ENCODE measurements at places on chromosomes 6 and 20. TPM values are rescaled to one million over a fixed set of nuclear protein-coding genes. Genes with fewer than 3 reads are reported as not detected.

DNA sequence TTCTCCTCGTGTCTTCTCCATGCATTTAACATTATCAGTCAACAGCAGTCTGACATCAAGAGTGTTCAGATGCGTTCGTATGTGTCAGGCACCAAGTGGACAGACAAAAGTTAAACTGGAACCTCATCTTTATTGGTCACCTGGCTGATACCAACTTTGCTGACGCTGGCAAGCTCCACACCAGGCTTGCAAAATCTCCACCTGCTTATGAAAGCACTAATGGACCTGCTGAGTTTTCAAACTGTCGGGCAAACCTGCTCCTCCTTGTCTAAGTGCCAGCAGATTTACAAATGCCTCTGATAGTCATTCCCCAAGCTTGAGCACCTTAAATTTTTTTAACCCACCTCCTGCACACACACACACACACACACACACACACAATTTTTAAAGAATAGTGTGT is 27.9 kb upstream of the DSP start:
- H3K27me3 ChIP-seq, result peaks cover 16% of the 10 kb centered on the region
- H3K27ac ChIP-seq, result no peak overlapping the region
- no peak for DNase-seq
- H3K4me1 ChIP-seq, result no peaks in the 10 kb centered on the region
- H3K36me3 ChIP-seq, result no peaks in the 10 kb centered on the region

DNA sequence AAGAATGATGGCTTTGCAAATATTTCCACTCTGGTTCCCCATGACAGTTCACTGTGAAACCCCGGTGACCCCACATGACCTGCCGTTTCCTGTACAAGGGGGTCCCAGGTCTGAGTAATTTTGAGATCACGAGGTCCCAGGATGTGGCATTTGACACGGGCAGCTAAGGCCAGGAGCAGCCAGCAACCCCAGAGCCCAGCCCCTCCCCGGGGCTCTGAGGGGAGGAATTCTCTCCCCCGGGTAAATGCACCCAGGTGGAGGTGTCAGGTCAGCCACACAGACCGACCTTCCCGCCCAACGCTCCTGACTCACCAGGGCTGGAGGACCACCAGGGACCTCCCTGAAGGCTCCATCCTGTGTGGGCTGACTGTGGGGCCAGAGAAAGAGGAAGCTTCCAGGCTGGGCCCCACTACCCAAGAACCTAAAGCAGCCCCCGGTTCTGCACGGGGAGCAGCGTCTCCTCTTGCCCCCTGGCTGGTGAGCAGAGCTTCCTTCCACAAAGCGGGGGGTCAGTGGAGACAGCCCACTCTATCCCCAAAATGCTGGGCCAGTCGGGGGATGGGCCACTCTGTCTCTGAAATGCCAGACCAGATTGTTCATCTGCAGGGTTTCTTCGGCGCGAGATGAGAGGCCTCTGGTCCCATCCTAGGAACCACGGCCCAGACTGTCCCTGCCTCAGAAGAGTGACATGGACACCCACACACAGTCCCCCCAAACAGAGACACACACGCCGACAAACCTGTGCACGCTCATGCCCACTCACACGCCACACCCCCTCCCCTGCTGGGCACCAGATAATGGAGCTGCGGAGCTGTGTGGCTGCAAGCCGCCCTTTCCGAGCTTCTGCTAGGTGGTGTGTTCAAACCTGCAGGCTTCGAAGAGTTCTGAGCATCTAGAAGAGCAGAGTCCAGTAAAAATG is 23.4 kb upstream of the SLCO4A1 start:
- peaks cover 4% of the 10 kb centered on the region for H3K27me3 ChIP-seq
- H3K4me3 ChIP-seq, result peak overlapping the region; percentile 43
- peak overlapping the region; percentile 92 for H3K27ac ChIP-seq
- H3K4me1 ChIP-seq, result peaks cover 39% of the 10 kb centered on the region

- no peaks in the 10 kb centered on the region for H3K36me3 ChIP-seq
- no peak overlapping the region for H3K27ac ChIP-seq
- DNase-seq, result no peak
- H3K27me3 ChIP-seq, result peaks cover 1% of the 10 kb centered on the region
- H3K4me1 ChIP-seq, result no peaks in the 10 kb centered on the region
These were observed 43.1 kb upstream of the JAG1 start for GRCh38 chr20:10716855-10717254.

- peaks cover 11% of the 10 kb centered on the region for H3K4me1 ChIP-seq
- no peak overlapping the region for H3K4me3 ChIP-seq
- H3K36me3 ChIP-seq, result peaks cover 2% of the 10 kb centered on the region
These were observed 27.7 kb downstream of the PHF3 start for GRCh38 chr6:63663147-63663955.

DNA sequence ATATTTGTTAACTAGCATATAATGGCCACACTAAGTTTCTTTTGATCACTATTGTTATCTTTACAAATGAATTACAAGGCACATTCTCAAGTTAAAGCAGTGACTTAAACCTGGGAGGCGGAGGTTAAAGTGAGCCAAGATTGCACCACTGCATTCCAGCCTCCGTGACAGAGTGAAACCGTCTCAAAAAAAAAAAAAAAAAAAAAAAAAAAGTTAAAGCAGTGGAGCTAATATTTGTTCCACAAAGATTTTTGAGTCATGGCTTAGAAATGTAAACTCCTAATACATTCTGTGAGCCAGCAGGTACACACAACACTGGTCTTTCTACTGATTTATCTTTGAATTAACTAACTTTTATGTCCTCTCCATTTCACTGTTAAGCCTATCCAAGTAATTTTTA is 221.7 kb upstream of the HTR1E start:
- no peaks in the 10 kb centered on the region for H3K4me1 ChIP-seq
- no peaks in the 10 kb centered on the region for H3K36me3 ChIP-seq
- no peak overlapping the region for H3K27ac ChIP-seq
- no peak overlapping the region for H3K4me3 ChIP-seq
- DNase-seq, result no peak

- H3K27me3 ChIP-seq, result no peaks in the 10 kb centered on the region
- no peak for DNase-seq
- no peak overlapping the region for H3K27ac ChIP-seq
- no peaks in the 10 kb centered on the region for H3K36me3 ChIP-seq
- peaks cover 7% of the 10 kb centered on the region for H3K4me1 ChIP-seq
- H3K4me3 ChIP-seq, result no peak overlapping the region
These were observed 22.2 kb upstream of the FBXO30 start for GRCh38 chr6:145836772-145837171.

DNA sequence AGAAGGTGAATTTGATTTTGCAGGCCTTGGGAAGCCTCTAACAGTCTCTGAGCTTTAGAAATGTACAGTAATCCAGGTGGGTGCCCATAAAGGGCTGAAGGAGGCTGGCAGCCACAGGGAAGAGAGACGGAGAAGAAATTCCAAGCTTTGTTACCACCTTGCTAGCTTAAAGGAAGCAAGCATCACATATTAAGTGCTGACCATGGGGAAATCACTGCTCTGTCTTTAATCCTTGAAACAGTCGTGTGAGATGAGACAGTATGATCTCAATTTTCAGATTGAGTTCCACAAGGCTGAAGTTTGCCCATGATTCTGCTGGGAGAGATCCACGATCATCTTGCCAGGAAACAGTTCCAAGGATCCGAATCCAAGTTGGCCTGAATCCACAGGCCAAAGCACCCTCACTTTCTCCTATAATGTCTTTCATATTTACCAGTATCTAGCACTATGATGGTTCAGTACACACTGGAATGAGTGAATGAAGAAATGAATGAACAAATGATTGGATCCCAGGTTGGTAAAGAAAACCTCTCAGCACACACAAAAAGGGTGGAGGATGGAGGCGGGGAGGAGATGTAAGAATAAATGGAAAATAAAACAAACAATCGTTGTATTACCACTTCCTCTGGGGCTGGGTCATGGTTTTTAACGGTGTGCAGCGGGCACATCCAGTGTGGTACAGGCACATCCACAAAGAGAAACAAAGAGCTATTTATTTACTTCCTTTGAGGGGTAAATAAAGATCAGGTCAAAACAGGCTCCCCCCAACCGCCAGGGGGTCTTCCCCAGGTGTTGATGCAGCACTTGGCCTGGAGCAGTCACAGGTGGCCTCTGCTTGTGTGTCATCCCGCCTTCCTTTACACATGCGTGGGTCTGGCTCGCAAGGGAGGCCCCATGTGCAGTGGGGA is 28.2 kb upstream of the TAF8 start:
- peak overlapping the region; percentile 96 for H3K27ac ChIP-seq
- H3K4me3 ChIP-seq, result peak overlapping the region; percentile 64
- peaks cover 58% of the 10 kb centered on the region for H3K4me1 ChIP-seq
- H3K27me3 ChIP-seq, result no peaks in the 10 kb centered on the region

- H3K36me3 ChIP-seq, result no peaks in the 10 kb centered on the region
- no peaks in the 10 kb centered on the region for H3K27me3 ChIP-seq
- no peak overlapping the region for H3K4me3 ChIP-seq
- no peaks in the 10 kb centered on the region for H3K4me1 ChIP-seq
- H3K27ac ChIP-seq, result no peak overlapping the region
- no peak for DNase-seq
These were observed 720.9 kb downstream of the GRIK2 start for GRCh38 chr6:102114402-102114801.

DNA sequence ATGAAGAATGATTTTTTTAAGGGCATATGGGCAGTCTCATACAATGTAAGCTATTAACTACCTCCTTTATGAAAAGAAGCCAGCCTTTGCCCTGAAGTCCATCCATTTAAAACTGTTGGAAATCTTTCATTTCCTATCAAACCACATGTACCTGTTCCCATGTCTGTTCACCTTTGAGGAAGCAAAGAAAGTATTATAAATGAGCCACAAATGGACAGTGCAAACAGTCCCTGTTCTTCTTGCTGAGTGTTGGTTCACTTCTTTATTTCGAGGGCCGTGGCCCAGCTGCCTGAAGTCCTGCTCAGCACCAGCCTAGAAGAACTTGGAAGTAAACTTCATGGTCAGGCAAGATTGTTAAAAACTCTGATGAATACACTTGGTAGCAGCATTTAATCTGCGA is 112.4 kb downstream of the TMEM242 start:
- no peak overlapping the region for H3K27ac ChIP-seq
- DNase-seq, result no peak
- H3K36me3 ChIP-seq, result peaks cover 19% of the 10 kb centered on the region
- H3K27me3 ChIP-seq, result no peaks in the 10 kb centered on the region
- H3K4me3 ChIP-seq, result no peak overlapping the region

- peak overlapping the region; percentile 92 for H3K27ac ChIP-seq
- peaks cover 19% of the 10 kb centered on the region for H3K4me1 ChIP-seq
- no peak for DNase-seq
These were observed 105.9 kb downstream of the MYB start for GRCh38 chr6:135286962-135287538.

- H3K27me3 ChIP-seq, result peaks cover 23% of the 10 kb centered on the region
- H3K36me3 ChIP-seq, result no peaks in the 10 kb centered on the region
- no peak overlapping the region for H3K27ac ChIP-seq
- DNase-seq, result no peak
These were observed 147.8 kb downstream of the EDN3 start for GRCh38 chr20:59448196-59448595.

GRCh38 chr20:32946629-32947028 is 57.6 kb downstream of the SUN5 start:
- H3K4me1 ChIP-seq, result peaks cover 40% of the 10 kb centered on the region
- H3K36me3 ChIP-seq, result no peaks in the 10 kb centered on the region
- H3K27ac ChIP-seq, result peak overlapping the region; percentile 7
- no peak overlapping the region for H3K4me3 ChIP-seq
- no peaks in the 10 kb centered on the region for H3K27me3 ChIP-seq

- peaks cover 3% of the 10 kb centered on the region for H3K36me3 ChIP-seq
- DNase-seq, result no peak
- peaks cover 14% of the 10 kb centered on the region for H3K4me1 ChIP-seq
These were observed 65.8 kb downstream of the TBC1D7 start for GRCh38 chr6:13262302-13263230.

GRCh38 chr6:6942831-6943230 is 164.9 kb upstream of the RREB1 start:
- no peak overlapping the region for H3K4me3 ChIP-seq
- H3K27me3 ChIP-seq, result peaks cover 3% of the 10 kb centered on the region
- peak overlapping the region; percentile 23 for H3K27ac ChIP-seq
- H3K36me3 ChIP-seq, result no peaks in the 10 kb centered on the region
- no peak for DNase-seq

DNA sequence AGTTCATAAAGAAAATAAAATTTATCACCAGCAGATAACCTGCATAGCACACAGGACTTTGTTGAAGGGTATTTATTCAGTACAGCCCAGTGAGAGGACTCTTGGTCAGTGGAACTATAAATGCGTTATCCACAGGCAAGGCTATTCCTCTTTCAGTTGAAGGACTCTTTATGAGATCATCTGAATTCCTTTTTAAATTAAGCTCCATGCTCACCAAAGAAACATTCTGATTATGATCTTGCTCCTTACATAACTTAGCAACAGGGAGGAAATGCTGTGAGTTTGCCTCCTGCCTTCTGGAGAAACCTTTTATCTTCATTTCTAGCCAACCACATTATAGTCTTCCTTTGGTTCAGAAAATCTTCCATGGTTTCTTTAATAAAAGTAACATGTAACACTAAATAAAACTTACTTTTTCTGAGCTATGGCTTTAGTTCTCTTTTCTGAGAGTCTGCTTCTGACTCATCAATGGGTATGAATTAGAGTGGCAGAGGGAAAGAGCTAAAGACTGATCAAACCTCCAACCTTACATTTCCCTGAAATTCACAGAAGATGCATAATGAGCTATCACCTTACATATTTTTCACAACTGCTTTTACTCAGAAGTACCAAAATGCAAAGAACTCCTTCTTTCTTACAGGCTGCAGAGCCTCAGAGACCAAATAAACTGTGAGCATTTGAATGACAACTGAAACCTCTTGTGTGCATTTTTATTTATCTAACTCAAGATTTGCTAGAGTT is 267.2 kb downstream of the ADGRG6 start:
- peaks cover 3% of the 10 kb centered on the region for H3K36me3 ChIP-seq
- no peak for DNase-seq
- H3K27ac ChIP-seq, result no peak overlapping the region
- no peaks in the 10 kb centered on the region for H3K27me3 ChIP-seq
- no peak overlapping the region for H3K4me3 ChIP-seq

- peaks cover 2% of the 10 kb centered on the region for H3K27me3 ChIP-seq
- peaks cover 19% of the 10 kb centered on the region for H3K4me1 ChIP-seq
- DNase-seq, result no peak
- H3K27ac ChIP-seq, result no peak overlapping the region
- H3K4me3 ChIP-seq, result no peak overlapping the region
These were observed 4.6 kb downstream of the DDR1 start for GRCh38 chr6:30888816-30889495.

DNA sequence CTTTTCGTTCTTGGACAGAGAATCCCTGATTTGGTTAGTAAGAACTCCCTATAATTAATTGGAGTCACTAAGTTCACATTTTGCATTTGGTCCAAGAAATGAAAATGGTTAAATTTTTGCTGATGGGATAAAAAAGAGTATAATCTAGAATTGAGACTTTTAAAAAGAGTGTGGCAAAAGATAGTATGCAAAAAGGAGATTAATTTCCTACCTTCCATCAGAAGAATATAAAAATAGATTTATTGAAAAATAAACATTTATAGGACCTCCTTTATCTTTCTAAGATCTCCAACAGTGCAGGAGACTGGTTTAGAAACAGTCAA is 105.5 kb upstream of the EEF1E1 start:
- no peak overlapping the region for H3K4me3 ChIP-seq
- no peak for DNase-seq
- H3K4me1 ChIP-seq, result no peaks in the 10 kb centered on the region
- H3K36me3 ChIP-seq, result no peaks in the 10 kb centered on the region

GRCh38 chr20:20366551-20366875 is 1.4 kb upstream of the INSM1 start:
- peak overlapping the region; percentile 52 for H3K4me3 ChIP-seq
- DNase-seq, result no peak
- peaks cover 24% of the 10 kb centered on the region for H3K4me1 ChIP-seq
- H3K36me3 ChIP-seq, result peaks cover 15% of the 10 kb centered on the region

Gene TFAP2B
- total RNA-seq, result not detected

Gene OOEP
- total RNA-seq, result not detected

Gene ZSCAN31
- 1.5 TPM for total RNA-seq

Gene PARD6B
- 5.7 TPM for total RNA-seq

Gene PDYN
- total RNA-seq, result not detected

Gene MAP7
- total RNA-seq, result 0.94 TPM

Gene HTR1E
- total RNA-seq, result not detected

Gene PSORS1C2
- not detected for total RNA-seq

Gene FILIP1
- not detected for total RNA-seq
